OCI-M1 (cell line): ENCODE measurements at places on chromosomes 11 and 22.

- DNase-seq, result no peak
Observed at GRCh38 chr11:16511116-16512114, 155.1 kb upstream of the SOX6 start.

DNA sequence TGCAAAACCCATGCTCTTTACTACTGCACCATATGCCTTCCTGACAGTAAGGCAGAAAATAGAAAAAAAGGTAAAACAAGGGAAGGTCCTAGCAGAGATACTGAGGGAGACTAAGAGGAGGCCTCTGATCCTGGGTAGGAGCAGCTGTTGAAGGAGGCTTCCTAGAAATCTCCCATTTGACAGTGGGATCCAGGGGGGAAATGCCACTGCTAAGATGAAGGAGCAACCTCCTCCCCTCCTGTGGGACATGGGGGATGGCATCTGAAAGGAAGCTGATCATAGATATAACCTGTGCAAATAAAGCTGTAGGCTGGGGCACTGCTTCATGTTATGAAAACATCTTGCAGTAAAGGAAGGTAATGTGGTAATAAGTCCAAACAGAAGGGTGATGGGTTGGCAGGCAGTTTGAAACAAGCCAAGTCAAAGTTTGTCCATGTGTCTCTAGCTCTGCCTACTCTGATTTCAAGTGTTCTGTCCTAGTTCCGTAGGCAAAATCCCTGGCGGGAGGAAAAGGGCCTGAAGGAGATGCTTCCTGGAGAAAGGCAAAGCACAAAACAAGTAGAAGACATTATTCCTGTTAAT lies 86.7 kb upstream of the EED start:
- no peak for DNase-seq

- DNase-seq, result no peak
Observed at GRCh38 chr22:48644997-48645396, 1182.7 kb downstream of the BRD1 start.

- DNase-seq, result peak; percentile 46
Observed at GRCh38 chr22:40524392-40525249, 111.9 kb downstream of the MRTFA start.

- DNase-seq, result peak; percentile 56
Observed at GRCh38 chr11:39542460-39542859, 1917.0 kb downstream of the LRRC4C start.

DNA sequence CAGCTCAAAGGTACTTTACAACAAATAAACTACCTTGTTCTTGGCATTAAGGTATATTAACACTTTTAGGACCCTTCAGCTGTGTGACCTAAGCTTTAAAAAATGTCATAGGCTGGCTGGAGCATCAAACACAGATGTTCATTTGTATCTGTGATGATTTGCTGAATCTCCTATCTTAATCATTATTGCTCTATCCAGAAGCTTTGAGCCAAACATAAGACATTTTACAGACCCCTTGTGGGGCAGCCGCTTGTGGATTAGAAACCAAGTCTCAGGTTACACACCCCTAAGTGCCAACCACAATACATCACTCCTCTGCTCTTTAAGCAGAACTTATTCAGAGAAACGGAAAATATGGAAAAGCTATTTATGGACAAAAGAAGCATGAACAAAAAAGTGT lies 394.2 kb upstream of the CCDC90B start:
- DNase-seq, result no peak

DNA sequence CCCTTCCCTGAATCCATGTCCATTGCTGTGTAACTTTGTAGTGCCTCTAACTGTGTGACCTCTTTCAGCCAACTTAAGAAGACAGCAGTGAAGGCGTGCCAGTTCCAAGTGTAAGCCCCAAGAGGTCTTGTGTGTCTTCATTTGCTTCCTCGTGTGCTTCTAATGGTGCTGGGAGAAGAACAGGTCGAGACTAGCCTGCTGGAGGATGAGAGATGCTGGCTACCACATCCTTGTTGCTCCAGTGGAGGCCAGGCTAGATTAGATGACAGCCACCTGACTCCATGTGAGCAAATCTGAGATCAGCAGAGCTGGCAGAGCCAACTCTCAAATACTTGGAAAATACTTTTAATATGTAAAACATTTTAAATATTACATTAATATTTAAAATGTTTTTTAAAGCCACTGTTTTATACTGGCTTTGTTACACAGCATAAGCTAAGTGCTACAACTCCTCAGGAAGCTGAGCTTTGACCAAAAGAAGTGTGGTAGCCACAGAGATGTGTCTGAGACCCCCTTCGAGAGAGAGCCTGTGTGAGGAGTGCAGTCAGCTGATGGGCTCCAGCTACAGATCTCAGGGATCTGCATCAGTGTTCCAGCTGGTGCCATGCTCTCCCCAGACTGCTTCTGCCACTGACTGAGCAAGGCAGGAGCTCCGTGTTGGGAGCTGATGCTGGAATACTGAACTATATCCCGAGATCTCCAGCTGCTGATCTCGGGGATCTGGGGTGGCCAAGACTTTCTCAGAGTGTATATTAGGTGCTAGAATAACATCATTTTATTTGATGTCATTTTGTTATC lies 8.9 kb downstream of the KCNJ11 start:
- DNase-seq, result no peak

GRCh38 chr11:69008737-69009440 lies 4.2 kb downstream of the MRGPRF start:
- DNase-seq, result peak; percentile 60

- DNase-seq, result no peak
Observed at GRCh38 chr11:19267567-19267966, 26.8 kb upstream of the E2F8 start.

- DNase-seq, result no peak
Observed at GRCh38 chr22:37818409-37819104, 4.6 kb upstream of the GALR3 start.

- peak; percentile 32 for DNase-seq
Observed at GRCh38 chr11:18171377-18172000, 1.1 kb upstream of the MRGPRX4 start.

DNA sequence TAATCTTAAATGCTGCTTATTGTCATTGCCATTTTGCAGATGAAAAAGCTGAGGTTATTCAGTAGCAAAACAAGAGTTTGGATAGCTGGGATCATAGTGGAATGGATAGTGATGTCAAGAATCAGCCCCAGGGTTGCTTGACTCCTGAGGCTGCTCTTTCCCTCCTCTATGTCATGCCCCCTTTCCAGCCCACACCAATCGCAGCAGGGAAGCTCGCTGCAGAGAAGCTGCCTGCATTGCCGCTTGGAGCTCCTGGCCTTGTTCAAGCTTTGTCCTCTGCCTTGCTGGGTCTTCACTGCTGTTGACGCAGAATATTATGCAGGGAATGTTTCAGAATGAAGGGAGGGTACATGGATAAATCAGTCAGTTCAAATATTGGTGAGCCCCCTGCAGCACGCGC lies 128.8 kb upstream of the RASSF10 start:
- no peak for DNase-seq

- no peak for DNase-seq
Observed at GRCh38 chr11:121347813-121348212, 55.2 kb downstream of the SC5D start.

- DNase-seq, result no peak
Observed at GRCh38 chr11:116108161-116108560, 603.9 kb upstream of the CADM1 start.

DNA sequence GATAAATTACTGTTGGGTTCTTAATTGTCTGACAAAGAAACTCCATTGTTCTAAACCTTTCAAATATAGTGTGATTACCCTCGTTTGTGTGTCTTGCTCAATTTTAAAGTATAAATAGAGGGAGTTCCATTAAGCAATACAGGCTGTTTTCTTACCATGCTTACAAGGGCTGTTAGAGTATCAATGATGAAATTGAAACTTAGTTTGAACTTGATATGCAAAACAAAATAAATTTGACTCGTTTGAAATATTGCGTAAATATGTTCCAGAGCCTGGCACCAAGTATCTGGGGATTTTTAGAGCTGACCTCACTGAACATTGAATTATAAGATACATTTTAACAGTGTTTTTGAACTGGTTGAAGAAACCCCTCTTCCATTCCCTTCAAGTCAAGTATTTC lies 31.7 kb downstream of the TEAD1 start:
- DNase-seq, result no peak

- DNase-seq, result peak; percentile 7
Observed at GRCh38 chr22:50699756-50700386, 27.2 kb downstream of the SHANK3 start.

GRCh38 chr22:17272511-17272991 lies 53.3 kb upstream of the ADA2 start:
- DNase-seq, result no peak

DNA sequence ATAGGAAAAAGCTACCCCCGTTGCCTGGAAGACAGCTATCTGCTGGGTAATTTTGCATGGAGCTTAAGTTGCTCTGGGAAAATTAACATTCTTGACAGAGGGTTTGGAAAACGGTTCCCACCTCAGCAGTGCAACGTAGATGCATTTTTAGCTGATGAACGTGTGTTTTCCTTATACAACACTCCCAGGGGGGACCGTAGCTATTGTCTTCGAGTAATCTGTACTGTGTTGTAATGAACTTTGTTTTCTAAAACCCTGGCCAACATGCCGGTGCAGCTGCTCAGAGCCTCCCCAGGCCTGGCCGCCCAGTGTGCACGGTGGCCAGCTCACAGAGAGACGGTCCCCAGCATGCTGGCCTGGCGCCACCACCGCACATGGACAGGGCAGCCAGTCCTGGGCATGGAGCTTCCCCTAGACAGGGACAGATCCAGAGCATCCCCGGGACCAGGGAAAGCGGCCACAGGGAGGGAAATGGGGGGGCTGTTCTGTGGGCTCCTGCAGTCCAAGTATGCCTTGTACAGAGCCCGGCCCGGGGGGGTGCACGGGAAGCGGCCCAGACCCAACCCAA lies 2.2 kb downstream of the TNNT3 start:
- DNase-seq, result no peak

GRCh38 chr22:24559471-24559870 lies 3.7 kb downstream of the SNRPD3 start:
- no peak for DNase-seq

DNA sequence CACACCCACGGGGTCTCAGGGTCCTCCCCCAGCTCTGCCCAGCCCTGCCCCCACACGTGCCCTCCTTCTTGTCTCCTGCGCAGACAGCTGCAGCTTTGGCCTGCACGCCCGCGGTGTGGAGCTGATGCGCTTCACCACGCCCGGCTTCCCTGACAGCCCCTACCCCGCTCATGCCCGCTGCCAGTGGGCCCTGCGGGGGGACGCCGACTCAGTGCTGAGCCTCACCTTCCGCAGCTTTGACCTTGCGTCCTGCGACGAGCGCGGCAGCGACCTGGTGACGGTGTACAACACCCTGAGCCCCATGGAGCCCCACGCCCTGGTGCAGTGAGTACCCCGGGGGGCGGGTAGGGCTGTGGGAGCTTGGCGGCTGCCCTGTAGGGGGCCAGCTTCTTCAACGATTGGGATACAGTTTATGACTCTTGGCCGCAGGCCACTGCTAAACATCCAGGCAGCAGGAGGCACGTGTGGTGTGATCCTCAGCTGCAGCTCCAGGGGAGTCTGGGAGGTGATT lies 30.8 kb downstream of the ST14 start:
- no peak for DNase-seq

- DNase-seq, result no peak
Observed at GRCh38 chr11:133985981-133986944, 29.5 kb upstream of the IGSF9B start.

DNA sequence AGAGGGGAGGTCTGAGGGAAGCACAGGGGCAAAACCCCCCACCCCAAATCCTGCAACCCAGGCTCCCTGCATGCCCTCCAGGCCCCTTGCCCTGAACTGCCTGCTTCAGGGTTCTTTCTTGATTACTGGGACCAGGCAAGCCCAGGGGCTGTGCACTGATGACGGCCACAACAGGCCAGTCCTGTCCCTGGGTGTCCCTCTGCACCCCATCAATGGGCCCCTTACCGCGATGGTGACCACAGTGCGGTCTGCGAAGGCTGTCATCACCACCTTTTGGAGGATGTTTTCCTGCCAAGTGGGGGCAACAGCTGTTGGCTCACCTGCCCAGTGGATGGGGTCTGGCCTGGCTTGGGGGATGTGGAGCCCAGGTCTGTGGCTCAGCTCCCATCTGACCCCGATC lies 5.0 kb upstream of the KCNJ11 start:
- DNase-seq, result no peak
